Amygdala (tissue), 56 donors: ENCODE measurements at places on chromosomes 11 and 22.

DNA sequence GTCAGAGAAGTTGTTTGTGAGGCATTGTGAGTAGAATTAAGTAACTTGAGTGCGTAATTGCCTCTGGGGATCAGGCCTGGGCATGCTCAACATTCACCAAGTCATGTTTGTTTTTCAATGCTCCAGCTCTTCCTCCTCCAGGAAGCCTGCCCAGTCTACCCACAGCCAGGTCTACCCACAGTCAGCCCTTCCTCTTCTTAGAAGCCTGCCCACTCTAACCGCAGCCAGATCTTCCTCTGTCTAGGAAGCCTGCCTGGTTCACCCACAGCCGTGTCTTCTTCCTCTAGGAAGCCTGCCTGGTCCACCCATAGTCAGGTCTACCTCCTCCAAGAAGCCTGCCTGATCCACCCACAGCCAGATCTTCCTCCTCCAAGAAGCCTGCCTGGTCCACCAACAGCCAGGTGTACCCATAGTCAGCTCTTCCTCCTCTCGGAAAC is 25.0 kb downstream of the LRP5 start:
- DNase-seq, result no peak

GRCh38 chr11:109808569-109808968 is 284.6 kb upstream of the ZC3H12C start:
- no peak for DNase-seq

DNA sequence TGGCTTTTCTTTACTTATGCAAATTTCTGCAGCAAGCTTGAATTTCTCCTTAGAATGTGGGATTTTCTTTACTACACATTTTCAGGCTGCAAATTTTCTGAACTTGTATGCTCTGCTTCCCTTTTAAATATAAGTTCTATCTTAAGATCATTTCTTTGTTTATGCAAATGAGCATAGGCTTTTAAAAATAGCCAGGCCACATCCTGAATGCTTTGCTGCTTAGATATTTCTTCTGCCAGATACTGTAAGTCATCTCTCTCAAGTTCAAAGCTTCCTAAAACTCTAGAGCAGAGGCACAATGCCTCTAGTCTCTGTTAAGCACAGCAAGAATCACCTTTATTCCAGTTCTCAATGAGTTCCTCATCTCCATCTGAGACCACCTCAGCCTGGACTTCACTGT is 685.9 kb upstream of the LRRC4C start:
- no peak for DNase-seq

GRCh38 chr11:94604482-94604881 is 37.3 kb downstream of the PIWIL4 start:
- no peak for DNase-seq

DNA sequence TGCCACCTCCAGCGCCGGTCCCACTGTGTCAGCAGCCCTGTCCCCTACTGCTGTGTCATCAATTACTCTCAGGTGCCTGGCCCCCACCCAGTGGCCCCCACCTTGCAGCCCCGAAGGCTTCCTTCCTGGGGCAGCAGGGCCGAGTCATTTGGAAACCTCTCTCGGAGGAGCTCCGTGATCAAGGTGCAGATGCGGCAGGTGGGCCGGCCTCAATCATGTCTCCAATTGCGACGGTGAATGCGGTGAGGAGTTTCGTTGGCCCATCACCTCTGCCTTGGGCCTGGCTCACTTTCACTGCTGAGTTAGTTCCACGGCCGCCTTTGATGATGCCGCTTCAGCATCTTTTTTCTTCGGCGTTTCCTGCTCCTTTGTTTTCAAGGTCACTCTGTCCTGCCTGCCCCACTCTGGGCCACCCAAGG is 11.3 kb upstream of the CXCR5 start:
- no peak for DNase-seq

- DNase-seq, result no peak
Observed at GRCh38 chr11:10982704-10983510, 125.1 kb upstream of the ZBED5 start.

DNA sequence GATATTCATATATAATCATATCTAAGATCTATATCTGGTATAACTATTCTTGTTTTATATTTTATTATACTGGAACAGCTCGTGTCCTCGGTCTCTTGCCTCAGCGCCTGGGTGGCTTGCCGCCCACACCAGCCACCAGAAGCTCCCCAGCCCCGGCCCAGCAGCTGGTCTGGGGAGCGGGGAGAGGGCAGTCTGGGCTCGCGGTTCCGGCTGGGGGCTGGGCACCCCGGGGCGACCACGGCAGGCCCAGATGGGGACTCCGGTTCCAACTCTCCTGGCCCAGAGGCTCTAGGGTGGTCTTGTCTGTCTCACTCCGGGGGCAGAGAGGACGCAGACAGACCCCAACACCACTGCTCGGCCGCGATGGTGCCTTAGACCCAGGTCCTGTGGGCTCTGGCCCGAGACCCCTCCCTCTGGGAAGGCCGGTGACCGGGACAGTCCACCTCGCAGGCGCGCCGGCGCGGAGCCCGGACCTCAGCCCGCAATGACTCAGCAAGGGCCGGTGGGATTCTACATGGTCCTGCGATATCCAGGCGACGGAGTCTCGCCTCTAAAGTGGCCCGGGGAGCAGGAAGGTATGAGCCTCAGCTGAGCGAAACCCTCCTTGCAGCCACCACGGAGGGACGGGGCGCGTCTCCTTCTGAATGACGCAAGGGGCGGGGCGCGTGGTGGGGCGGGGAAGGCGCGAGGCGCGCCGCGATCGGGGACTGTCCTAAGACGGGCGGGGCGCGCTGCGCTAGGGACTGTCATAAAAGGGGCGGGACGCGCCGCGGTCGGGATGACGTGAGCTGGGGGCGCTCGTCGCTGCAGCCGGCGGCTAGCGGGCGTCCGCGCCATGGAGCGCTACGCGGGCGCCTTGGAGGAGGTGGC is at the start of gene DGCR6:
TSS of gene DGCR6 (plus strand) at position 781 of the 870 bp plus-strand sequence. CDS start at position 836, 55 bp downstream.
- DNase-seq, result no peak
